ENCODE measurements at places on chromosomes 11 and 22.

DNA sequence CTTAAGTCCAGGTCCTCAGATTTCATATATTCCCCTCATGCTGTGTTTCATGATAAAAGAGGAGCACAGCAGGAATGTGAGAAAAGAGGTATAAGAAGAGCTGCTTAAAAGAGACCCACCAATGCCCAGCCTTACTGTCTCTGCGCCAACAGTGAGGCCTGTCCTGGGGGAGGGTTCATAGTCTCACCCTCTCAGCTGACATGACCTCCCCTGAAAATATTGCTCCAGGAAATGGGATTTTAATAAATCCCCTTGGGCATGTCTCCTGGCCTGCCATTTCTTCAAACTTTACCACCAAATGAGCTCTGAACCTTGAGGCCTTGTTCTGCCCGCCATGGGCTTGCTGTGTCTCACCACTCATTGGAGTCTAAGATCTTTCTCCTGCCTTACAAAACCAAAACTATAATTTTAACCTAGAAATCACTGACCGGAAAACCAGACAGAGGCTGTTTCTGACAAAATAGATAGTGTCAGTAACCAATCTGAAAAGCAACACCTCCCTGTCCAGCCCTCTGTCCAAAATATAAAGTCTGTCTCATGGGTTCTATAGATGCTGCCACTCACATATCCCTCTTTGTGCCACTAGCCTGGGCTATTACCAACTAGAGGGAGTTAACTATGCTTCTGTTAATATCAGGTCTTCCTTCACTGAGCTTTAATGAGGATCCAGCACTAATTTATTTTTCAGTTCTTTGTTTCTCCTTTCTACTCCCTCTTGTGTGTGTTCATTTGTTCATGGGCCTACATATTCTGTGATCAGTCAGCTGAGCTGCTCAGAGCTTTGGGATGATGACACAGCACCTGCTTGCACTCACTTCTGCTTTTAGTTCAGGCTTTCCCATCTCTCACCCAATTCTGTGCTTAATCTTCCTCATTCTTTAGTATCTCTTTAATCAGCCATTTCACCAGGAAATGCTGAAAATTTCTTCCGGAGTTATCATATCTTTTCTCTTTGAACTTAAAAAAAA lies at the start of gene OR2AG2:
TSS of gene OR2AG2 (minus strand) at position 51 of the 968 bp plus-strand sequence. CDS start 3,019 bp downstream, outside the sequence.
- no peak for DNase-seq

GRCh38 chr11:130247319-130247718 lies 67.4 kb downstream of the ZBTB44 start:
- no peak for DNase-seq

- DNase-seq = no peak
These were observed 425 bp upstream of the KDELR3 start for GRCh38 chr22:38467438-38467903.

DNA sequence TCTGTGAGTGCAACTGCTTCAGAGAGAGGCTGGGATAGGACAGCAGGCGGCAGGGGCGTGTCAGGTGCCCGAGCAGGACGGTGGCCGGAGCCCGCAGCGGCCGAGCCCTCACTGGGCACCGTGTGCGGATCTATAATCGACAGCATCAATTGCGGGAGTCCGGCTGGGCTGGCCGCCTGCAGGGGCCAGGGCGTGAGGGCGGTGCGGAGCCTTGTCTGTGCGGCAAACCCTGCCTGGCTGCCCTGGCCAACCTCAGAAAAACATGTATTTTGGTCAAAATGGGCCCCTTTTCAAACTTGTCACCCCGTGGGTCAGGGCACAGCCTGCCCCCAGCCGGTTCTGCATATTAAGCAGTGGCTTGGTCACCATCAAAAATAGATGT lies 91.3 kb upstream of the KCNQ1OT1 start:
- peak; percentile 3 for DNase-seq

- DNase-seq = no peak
These were observed 118.7 kb downstream of the BBOX1 start for GRCh38 chr11:27159335-27159679.

- DNase-seq = no peak
These were observed 898 bp downstream of the ZNF215 start for GRCh38 chr11:6927030-6927617.

DNA sequence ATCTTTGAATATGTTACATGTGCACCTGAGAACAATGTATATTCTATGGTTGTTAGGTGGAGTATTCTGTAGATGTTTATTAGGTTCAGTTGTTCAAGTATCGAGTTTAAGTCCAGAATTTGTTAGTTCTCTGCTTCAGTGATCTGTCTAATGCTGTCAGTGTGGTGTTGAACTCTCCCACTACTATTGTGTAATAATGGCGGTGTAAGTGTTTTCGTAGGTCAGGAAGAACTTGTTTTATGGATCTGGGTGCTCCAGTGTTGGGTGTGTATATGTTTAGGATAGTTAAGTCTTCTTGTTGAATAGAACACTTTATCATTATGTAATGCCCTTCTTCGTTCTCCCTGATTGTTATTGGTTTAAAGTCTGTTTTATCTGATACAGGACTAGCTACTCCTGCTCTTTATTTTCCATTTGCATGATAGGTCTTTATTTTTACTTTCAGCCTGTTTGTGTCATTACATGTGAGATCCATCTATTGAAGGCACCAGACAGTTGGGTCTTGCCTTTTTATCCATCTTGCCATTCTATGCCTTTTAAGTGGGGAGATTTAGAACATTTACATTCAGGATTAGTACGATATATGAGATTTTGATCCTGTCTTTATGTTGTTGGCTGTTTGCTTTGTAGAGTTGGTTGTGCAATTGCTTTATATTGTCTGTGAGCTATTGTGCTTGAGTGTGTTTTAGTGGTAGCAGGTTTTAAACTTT lies 121.6 kb downstream of the DDX10 start:
- DNase-seq = no peak

DNA sequence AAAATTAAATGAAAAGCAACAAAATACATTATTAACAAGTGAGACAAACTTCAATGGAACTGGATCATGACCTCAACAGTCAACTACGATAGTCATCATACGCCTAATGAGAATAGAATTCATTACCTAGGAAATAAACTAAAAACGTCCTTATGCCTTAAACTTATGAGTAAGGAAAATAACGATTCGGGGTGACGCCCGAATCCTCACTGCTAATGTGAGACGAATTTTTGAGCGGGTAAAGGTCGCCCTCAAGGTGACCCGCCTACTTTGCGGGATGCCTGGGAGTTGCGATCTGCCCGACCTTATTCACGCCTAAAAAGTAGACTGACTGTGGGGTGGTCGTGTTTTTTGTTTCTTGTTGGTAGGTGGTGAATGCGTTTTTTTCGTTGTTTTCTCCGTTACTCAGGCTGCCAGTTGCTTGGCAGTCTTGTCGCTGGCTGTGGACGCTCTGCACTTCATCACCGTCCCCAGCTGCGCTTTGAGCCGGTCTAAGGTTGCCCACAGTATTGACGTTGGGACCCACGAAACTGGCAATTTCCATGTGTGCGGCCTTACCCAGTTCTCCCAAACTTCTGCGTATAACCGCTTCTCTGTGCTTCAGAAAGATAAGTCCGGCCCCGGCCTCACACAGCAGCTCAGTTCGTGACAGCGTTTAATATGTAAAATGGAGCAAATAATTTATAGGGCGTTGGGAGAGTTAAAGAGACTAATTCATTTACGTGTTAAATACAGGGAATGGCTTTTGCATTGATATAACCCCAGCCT lies 593 bp upstream of the POLDIP3 start:
- DNase-seq = peak; percentile 92

DNA sequence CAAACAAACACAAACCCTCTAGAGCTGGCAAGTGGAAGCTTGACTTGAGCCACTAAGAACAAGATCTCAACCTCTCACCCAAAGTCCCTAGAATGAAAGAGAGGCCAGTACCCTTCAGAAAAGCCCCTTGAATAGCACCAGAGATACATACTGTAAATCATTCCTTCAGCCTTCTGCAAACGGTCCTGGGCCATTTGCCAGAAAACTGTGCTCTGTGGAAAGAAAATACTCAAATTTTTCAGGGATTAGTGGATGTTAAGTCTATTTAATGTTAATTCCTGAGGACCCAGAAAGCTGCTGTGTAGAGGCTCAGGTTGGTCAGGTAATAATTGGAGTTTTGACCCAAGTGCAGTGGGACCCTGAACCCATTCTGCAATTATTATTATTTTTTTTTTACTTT lies 16.9 kb downstream of the SERPINH1 start:
- DNase-seq = no peak

DNA sequence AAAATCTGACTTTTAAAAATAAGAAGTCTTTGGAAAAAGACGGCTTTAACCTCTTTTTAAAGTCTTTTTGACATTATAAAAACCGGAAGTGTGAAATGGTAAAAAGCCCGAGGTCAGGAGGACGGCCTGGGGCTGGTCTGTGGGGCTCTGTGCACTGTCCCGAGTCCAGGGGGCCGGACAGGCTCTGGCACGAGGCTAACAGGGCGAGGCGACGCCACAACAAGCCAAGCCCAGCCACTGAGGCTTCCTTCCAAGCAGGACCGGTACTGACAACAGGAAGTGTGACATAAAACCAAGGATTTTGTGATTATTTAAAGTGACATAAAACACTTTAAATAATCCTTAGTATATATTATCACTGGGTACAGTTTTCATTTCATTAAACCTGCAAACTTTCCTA lies 39.2 kb downstream of the BRD1 start:
- peak; percentile 25 for DNase-seq

Data from activated naive CD4-positive, alpha-beta T cell treated with anti-CD3 and anti-CD28 coated beads for 36 hours (primary cell).